ENCODE measurements at places on chromosomes 5 and 9.

DNA sequence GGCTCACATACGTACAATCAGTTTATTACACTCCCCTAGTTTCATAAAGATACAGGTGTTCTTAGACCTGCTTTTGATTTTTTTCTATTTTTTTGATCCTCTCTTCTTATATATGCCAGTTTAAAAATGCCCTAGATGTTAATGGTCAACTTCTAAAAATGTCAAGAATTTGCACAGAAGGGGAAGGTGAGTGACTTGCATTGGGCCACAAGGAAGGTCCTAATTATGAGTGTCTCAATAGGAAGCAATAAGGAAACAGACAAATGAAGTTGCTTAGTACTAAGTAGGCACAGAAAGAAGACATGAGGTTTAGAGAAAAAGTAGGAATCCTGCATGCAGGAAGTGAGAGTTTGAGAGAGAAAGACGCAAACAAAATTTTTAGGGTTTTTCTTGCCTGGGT lies 3.2 kb upstream of the CCDC171 start:
- no peak for DNase-seq

DNA sequence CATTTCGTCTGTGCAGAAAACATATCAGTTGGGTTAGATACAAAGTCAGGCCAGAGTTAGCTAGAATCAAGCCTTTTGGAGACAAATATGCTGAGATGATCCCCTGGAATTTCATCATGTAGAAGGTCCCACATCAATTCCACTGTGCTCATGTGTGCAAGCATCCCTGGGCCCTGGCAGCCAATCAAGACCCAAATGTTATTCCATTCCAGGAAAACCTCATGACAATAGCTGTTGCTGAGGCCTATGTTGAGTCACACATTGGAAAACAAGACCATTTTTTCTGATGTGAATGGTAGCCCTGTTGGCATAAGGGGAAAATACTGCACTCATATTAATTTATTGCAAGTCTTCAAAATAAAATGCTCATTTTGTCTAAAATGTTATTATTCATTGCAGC lies 11.5 kb downstream of the SPOCK1 start:
- DNase-seq, result no peak

DNA sequence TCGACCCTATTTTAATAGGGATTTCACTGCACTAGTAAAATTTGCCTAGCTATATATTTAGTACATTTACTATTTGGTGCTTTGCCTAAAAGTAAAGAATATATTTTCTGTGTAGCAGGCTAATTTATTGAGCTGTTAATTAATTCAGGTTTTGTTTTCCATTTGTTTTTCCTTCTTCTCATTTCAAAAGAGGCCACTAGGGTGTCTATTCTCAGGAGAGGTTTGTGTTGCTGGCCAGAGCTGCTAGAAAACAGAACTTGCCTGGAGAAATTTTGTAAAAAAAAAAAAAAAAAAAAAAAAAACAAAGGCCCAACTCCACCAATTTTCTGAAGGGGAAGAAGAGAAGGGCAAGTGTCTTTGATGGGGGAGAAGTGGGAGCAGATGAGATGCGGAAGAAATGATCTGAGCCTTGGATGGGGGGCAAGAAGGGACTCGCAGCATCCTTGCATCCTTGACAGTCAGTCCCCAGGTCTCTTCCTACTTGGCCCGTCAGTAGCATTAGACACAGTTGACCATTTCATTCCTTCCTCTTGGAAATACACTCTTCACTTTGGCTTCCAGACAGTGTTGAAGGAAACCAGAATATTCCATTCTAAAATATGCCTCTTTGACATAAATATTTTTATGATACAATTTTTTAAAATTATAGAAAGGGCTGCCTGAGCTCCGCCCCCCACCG lies 318.5 kb downstream of the TRPM3 start:
- no peak for DNase-seq

DNA sequence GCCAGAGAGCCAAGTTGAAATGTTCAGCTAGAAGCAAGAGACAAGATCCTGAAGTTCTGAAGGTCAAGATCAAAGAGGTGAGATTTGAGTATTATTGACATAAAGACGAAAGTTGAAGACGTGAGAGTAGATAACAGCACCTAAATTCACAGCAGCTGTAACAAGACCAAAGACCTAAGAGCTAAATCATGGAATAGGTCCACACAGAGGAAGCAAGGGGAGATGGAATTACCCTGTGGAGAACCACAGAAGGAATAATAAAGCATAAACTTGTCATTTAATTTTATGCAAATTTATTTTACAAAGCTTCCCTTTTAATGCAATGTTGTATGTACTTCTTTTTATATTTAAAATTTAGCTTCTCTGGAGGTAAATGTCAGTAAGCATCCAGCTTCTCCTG lies 523.7 kb downstream of the NR2F1-AS1 start:
- no peak for DNase-seq

- no peak for DNase-seq
Measured at GRCh38 chr9:97511655-97512427, 10.4 kb downstream of the TMOD1 start.

Measured in activated CD8-positive, alpha-beta memory T cell treated with anti-CD3 and anti-CD28 coated beads for 4 hours (primary cell).